ENCODE measurements at places on chromosomes 1 and 21.

- peak; percentile 49 for DNase-seq
Observed at GRCh38 chr1:1237874-1238701, 6.1 kb downstream of the B3GALT6 start.

- no peak for DNase-seq
Observed at GRCh38 chr1:188723332-188724020, 1754.2 kb downstream of the BRINP3 start.

DNA sequence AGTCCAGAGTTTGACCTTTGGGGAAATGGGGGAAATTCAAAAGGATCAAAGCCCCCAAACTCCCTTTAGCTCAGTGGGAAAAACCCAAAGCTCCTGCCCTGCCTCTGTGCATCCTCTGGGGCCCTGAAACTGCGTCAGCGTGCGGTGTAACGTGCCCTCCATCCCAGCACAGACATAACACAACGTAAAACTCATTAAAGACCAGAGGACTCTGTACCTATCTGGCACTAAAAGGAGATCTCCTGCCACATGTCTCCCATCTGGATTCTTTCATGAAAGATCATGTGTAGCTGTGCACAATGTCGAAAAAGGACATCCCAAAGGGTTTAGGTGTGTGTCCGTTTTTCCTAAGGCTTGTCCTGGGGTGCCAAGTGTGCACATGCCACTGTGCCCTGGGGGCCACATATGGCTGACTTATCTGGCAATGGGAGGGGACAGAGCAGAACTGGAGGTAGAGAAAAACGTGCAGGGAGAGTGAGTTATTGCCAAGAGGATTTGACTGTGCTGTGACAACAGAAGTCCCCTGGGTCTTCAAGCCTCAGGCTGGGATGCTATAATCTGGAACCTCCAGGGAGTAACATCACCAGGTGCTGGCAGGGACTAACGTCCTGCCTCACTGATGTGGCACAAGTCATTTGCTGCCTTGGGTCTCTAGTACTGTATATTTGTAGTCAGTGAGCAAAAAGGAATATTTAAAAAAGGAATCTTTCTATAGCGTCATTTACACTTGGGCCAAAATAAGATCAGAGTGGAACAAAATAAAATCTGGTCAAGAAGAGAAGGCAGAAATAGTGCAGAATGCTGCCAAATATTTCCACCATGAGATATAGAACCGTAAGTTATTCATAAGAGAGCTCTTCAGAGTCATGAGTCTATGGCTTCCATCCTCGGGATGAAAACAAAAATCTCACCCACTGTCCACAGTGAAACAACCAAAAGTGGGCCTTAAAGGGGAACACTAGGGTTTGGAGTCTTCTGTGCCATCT lies 52.3 kb downstream of the ITPKB start:
- DNase-seq: no peak

- DNase-seq: peak; percentile 55
Observed at GRCh38 chr1:95384567-95384966, 150.6 kb downstream of the RWDD3 start.

- no peak for DNase-seq
Observed at GRCh38 chr1:203627851-203628200, 1.2 kb downstream of the ATP2B4 start.

GRCh38 chr1:184790642-184791549 lies 36.2 kb upstream of the EDEM3 start:
- no peak for DNase-seq

DNA sequence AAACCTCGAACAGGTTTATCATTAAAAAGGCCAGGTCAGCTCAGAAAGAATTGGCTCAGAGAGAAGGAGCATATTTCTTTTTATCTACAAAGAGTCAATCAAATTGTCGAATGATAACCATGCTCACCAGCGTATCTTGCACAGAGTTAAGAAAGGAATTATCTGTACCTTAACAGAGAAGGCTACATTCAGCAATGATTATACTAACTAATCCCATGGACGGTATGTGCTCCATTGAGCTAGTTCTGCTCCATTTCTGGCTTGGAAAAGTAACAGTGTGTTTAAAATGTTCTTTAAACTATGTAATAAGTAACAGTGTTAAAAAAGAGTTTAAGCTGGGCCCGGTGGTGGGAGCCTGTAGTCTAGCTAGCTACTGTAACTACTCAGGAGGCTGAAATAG lies 4.2 kb downstream of the UBR4 start:
- no peak for DNase-seq

DNA sequence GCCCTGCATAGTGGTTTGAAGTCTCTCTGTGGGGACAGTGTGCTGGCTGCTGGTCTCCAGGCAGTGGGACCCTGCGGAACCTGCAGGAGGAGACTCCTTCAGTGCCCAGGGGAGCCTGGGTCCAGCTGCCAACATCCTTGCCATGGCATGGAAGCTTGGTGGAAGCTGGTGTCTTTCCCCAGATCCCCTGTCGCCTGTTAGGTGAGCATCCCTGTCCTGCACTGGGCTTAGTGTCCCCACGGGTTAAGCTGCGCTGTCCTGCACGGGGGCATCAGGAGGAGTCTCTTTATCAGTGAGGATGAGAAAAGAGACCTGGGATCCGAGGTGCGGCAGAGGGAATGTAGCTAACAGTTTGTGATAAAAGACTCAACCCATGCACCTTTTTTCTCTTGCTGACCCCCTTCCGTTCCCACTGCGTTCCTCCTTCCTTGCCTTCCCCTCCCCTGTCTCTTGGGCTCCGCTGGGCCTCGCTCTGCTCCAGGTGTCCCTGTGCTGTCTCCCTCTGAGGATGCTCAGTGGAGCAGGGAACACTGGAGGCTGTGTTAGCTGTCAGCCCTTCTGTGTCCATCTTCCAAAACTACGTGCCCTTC lies 59.3 kb downstream of the SLC37A1 start:
- no peak for DNase-seq

- DNase-seq: peak; percentile 37
Observed at GRCh38 chr1:161083748-161084596, 5.4 kb downstream of the NECTIN4 start.

GRCh38 chr1:42333662-42334239 lies 1.3 kb downstream of the FOXJ3 start:
- DNase-seq: no peak

- peak; percentile 42 for DNase-seq
Observed at GRCh38 chr1:2429780-2430591, 17.6 kb upstream of the PEX10 start.

DNA sequence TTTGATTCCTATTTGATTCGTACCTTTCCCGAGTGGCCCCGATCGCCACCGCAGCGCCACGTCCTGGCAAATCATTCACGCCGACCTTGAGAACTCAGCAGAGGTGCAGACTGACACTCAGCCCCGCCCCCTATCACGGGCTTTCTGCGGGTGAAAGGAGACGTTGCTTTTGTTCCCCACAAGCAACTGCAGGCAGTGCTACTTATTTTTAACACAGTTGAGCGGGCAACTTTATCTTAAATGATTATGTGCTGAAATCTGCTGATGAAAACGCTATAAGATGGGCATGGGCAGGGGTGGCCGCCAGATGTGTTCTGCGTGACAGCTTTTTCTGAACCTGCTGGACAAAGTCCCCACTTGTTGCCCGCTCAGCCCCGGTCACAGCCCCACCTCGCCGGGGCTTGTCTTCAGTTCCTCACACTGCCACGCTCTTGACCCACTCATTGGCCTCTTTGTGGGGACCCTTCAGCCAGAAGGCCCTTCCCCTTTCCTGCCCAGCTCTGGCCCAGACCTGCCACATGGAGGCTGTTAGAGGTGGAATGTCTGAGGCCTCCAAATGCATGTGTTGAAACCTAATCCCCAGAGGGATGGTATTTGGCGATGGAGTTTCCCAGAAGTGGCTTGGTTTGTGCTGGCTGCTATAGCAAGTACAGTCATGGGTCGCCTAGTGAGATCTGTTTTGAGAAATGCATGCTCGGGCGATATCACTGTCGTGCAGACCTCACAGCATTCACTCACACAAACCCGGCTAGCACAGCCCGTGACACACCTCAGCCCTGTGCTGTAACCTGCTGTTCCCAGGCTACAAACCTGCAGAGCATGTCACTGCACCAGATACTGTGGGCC lies 15.7 kb upstream of the PDXK start:
- peak; percentile 53 for DNase-seq

DNA sequence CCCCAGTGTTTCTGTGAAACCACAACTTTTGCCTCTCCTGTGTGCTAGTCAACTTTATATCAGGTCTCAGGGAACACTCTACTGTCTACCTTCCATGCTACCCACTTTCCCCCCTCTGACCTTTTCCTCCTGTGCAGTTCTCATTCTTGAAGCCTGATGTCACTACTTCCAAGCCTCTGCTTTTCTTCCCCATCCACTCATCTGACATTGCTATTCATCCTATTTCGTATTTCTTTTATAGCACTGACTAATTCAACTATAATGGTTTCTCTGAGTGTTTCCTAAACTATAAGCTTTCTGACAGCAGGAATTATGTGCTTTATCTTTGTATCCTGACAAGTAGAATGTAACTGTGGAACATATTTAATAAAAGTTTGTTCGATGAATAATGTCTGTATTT lies 18.2 kb upstream of the DPH5 start:
- DNase-seq: no peak

- no peak for DNase-seq
Observed at GRCh38 chr1:202349206-202349928, 868 bp downstream of the PPP1R12B start.

- no peak for DNase-seq
Observed at GRCh38 chr1:228022571-228023293, 15.9 kb downstream of the WNT3A start.

DNA sequence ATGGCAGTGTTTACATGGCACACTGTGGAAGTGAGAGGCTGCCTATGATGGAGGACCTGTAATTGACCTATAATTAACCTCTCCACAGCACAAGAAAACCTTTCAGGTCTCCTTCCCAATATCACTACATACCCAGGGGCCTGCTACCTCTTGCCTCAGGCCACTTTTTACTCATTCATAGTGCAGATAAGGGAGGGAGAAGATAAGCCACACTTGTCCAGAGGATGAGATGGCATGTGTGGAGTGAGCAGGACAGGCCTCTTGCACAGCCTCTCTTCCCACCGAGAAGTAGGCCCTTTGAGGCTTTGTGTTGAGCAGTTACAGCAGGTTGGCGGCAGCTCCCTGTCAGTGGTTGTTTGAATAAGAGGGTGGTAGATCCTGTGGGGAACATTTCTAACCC lies 31.1 kb upstream of the IKBKE start:
- no peak for DNase-seq

DNA sequence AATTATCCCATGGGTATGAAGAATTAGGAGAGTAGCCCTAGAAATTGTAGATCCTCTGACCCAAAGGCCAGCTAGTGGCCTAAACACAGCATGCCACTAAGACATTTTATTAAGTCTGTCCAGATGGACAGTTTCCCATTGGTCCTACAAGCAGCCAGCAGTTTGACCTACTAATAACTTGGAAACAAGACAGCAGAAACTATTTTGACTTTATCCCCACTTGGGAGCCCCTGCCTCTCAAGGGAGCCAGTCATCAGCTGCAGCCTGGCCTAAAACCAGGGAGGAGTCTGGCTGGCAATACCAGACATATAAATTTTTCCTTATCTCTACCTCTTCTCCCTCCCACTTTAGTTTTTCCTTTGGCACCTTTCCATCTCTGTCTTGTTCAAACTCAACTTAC lies 222.6 kb upstream of the KCTD3 start:
- no peak for DNase-seq

DNA sequence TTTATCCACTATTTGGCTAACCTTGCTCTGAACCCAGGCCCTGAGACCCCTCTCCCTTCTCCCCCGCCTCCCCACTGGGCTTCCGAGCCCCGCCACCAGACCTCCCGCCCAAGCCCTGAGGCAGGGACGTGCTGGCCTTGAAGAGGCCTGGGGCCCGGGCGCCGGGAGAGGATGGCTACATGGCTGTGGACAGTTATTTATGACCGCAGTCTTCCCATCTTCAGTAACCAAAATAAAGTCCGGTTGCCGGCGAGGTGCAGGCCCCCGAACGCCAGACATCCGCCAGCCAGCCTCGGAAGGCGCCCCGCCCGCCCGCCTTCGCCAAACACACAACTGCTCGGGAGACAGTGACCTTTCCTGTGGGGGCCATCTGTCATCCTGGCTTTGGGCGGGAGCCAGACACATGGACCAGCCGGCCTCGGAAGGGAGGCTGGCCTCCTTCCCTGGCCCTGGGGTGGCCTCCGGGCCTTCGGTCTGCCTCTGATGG lies 69.0 kb downstream of the DHRS3 start:
- peak; percentile 39 for DNase-seq

DNA sequence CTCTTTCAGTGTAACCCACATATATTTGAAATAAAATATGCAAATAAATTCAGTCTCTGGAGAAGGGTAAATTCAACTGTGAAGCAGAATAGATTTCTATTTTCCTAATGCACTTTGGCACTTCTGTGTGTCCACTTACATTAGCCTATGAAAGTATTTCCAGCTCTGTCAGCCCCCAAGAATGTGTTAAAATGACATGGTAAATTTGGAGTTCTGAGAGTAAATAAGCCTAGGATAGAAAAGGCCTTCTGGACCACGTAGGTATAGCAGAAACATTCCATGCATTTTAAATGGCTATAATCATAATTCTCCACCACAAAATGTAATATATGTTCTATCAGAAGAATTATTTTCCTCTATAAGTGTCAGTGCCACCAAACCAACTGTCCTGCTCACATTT lies 276.2 kb downstream of the NEGR1 start:
- no peak for DNase-seq

DNA sequence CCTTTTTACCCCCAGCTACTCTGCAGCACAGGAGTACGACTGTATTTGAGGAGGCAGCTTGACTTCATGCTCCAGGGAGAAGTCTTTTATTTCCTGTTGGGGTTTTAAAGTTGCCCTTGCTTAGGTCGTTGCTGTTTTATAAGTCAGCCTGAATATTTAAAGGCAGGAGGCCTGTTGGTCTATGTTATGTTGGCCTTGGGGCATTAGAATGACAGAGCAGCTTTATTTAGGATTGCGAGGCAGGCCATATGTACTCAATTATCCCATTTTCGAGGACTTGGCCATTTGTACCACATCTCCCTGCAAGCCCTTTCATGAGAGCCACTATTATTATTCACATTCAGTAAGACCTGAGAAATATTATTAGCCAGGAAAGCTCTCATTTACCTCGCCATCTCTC lies 47.0 kb downstream of the KIF26B start:
- DNase-seq: no peak

DNA sequence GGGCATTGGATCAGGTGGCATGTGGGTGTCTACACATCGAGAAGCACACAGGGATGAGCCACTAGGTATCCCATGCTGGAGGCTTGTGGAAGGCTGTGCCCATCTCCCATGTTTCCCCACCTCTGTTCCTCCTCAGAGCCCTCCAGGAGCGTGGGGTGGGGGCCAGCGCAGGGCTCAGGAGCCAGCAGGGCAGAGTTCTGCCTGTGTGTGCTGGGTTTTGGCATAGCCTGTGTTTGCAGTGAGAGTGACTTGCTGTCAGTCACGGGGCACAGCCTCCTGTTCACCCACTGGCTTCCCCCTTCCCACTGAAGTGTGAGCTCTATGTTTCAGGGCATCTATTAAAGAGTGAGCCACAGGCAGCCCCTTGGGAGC lies 10.4 kb downstream of the IBA57 start:
- no peak for DNase-seq

GRCh38 chr1:209046935-209047334 lies 536.6 kb upstream of the CAMK1G start:
- DNase-seq: no peak

DNA sequence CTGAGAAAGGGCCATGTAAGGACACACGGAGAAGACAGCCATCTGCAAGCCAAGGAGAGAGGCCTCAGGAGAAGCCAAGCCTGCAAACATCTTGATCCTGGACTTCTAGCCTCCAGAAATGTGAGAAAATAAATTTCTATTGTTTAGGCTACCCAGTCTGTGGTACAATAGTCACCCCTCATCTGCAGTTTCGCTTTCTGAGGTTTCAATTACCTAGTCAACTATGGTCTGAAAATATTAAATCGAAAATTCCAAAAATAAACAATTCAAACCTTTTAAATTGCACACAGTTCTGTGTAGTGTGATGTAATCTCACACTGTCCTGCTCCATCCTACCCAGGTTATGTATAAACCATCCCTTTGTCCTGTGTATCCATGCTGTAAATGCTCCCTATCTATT lies 52.6 kb downstream of the ZNF644 start:
- DNase-seq: no peak

Measured in HT-29 (cell line).